Endothelial cell (in vitro differentiated cells): ENCODE measurements at places on chromosomes 11 and 22. TPM values are rescaled to one million over a fixed set of nuclear protein-coding genes. Genes with fewer than 3 reads are reported as not detected.

GRCh38 chr11:977830-978720, 52.4 kb downstream of the AP2A2 start:
- DNase-seq: no peak

DNA sequence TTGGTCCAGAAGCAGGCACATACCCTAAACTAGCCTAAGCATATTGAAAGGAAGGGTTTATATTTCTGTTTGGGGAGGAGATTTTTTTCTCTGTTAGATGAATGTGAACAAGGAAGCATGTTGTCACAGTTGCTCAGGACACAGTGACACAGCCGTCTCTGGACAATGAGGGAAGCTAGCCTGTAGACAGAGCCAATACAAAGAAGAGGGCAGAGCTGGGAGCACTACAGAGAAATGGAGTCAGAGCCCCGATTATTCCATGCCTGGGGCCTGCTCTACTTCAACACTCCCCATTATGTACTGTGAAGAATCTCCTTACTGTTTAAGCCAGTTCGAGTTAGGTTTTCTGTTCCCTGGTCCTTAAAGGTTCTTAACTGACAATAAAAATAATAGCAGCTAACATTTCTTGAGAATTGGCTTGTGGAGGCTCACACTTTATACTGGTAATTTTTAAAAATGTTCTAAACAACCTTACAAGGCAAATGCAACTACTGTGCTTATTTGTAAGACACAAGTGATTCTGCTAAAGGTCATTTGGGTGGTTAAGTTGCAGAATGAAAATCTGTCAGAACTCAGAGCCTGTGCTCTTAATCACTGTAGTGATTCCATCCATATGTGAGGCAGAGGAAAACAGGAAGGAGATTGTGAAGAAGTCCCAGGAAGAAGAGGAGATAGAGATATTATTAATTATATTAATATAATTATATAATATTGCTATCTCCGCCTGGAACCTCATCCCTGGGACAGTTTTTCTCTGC, 58.8 kb upstream of the RRAS2 start:
- DNase-seq: no peak

DNA sequence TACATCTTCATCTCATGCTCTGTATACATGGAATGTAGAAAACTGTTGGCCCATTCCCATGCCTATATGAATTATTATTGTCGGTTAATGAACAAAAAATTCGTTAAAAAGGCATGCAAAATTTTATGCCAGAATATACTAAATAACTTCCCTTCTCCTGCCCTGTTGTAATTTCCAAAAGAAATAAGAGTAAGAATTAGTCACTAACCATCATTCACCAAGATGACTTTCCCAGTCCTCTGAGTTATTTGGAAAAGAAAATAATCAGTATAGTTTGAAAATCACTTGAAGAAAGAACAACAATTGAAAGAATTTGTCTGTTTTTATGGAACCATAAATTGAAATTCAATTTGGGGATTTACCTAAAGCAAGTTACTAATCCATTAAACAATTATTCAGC, 1149.1 kb upstream of the RAG2 start:
- DNase-seq: no peak

The RFPL1 gene
- not detected for total RNA-seq

The OR51B2 gene
- not detected for total RNA-seq
